CD8-positive, alpha-beta T cell (primary cell): ENCODE measurements at places on chromosomes 1 and 21. TPM values are rescaled to one million over a fixed set of nuclear protein-coding genes. Genes with fewer than 3 reads are reported as not detected.

The SEMA4A gene
- 2.9 TPM for total RNA-seq

The ZBTB8A gene
- total RNA-seq = not detected

The ACKR1 gene
- not detected for total RNA-seq

DNA sequence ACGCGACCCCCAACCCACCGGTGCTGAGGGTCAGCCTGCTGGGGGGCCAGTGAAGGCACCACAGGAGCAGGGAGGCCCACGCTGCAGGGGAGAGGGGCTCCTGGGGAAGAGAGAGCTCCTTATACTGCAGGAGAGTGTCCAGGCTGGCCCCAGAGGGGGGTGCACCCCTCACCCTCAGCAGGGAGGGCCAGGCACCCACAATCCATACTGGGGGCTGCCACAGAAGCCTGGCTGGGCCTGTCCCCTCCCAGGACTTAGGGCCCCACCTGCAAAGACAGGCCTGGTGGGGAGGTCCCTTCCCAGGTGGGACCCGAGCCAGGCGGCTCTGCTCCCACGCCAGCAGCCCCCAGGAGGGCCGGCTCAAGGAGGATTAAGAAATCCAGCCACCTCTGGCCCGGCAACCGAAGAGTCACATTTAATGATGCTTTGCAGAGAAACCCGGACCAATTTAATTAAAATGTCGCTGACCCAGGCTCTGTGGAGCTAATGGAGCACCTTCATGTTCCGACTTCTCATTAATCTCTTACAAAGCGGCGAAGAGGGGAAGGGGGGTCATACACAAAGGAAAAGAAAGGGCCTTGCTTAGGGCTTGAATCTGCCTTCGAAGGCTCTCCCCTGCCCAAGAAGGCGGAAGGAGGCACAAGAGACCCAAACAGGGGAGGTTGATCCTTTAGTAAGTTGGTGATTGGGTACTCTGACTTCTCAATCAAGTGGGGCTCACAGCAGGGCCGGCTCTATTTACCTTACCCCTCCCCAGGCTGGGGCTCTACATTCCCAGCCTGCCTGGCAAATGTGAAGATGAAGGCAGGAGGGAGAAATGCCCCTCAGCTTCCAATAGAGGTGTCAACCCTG lies 25.0 kb downstream of the WNT9A start:
- no peak for DNase-seq

DNA sequence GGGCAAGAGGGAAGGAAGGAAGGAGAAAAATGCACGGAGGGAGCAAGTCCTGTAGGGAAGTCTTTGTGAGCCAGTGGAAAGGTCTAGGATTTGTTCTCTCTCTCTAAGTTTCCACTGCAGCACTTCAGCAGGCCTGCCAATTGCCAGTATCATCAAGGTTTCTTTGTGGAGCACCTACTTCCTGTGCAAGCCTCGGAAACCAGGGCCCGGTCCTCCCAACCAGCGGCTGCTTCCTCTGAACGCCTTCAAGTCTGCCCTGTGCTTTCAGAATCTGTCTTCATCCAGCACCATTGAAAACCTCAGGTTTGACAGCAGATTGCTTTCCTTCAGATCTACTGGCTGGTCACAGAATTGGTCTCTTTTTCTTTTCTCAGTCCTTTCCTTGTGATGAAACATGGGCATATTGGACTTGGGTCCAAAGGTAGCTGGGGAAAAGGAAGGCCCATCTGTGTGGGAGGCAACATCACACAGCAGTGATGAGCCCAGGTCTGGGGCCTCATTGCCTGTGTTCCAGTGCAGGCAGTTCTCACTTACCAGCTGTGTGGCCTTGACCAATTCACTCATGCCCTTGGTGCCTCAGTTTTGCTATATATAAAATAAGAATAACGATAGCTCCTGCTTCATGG lies 144.5 kb downstream of the SEC16B start:
- no peak for DNase-seq

DNA sequence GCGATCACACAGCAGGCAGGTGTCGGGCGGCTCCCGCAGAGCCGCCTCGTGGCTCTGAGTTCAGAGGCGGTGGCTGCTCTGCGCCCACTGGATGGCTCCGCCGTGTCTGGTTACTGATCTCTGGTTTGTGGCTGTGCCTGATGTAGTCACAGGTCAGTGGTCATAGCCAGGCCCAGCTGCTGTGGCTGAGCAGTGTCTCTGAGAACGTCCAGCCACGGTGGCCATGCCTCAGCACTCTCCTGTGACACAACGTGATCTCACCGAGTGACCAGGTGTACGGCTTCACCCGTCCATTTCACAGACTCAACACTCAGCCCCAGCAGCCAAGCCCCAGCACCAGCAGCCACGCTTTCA lies 61.2 kb downstream of the KCNN3 start:
- DNase-seq = no peak

- DNase-seq = no peak
Measured at GRCh38 chr1:217721692-217722091, 90.5 kb downstream of the SPATA17 start.

DNA sequence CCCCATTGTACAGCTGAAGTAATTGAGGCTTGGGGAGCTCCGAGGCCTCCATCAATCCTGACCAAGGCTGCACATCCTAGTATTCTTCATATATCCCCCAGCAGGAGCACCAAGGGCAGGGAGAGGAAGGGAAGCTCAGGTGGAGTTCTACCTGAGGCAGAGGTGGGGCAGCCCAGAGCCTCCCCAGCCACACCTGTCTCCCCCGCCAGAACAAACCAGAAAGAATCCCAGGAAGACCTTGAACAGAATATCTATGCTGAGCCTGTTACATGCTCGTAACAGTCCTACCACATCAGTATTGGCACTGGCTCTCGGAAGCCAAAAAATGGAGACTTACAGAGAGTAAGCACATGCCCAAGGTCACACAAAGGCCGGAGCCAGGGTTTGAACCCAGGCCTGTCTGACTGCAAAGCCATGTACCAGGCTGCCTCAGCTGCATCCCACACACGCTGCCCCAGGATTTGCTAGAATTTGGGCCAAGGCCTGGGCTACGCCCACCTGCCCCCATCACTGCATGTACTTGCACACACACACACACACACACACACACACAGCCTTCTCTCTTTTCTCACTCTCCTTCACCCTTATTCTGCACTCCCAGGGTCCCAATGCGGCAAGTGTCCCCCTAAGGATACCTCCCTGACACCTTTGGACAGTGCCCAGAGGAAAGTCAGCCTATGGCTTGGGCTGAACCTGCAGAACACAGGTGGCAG lies 4.5 kb downstream of the E2F2 start:
- DNase-seq = no peak

GRCh38 chr1:182143825-182144645 lies 82.5 kb upstream of the ZNF648 start:
- no peak for DNase-seq
